Epithelial cell of proximal tubule (primary cell): ENCODE measurements at places on chromosomes 5 and 9. TPM values are rescaled to one million over a fixed set of nuclear protein-coding genes. Genes with fewer than 3 reads are reported as not detected.

DNA sequence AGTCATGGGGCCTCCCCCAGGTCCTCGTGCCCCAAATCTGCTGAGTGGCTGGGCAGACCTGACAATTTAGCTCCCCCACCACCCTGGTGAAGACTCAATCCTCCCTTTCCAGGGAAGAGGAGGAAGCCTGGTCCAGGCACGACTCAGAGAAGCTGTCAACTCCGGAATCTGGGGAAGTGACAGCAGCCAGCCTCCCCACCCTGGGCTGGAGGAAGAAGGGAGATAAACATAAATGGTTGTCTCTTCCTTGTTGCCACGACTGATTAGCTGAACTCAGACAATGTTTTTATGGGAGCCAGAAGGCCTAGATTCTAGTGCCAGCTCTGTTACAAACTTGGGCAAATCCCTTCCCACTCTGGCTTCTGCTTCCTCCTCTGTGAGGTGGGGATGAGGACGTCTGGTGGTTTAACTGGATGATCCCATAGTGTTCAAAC is 15.4 kb downstream of the CCDC69 start:
- DNase-seq: no peak

DNA sequence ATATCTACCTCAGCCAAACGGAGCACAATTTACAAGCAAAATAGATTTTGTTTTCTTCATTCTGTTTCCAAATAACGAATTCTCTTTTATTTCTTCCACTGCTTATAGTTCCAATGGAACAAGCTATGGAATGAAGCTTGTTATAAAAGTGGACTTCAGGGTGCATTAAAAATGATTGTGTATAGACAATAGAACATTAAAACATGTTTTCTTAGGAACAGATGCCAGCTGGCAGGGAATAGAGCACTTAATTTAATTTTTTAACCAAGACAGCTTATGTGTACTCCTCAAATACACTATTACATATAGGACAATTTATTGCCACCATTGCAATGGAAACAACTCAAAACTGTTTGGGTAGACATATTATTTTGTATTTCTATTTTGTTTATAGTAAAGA is 860.1 kb upstream of the TYRP1 start:
- DNase-seq: no peak

DNA sequence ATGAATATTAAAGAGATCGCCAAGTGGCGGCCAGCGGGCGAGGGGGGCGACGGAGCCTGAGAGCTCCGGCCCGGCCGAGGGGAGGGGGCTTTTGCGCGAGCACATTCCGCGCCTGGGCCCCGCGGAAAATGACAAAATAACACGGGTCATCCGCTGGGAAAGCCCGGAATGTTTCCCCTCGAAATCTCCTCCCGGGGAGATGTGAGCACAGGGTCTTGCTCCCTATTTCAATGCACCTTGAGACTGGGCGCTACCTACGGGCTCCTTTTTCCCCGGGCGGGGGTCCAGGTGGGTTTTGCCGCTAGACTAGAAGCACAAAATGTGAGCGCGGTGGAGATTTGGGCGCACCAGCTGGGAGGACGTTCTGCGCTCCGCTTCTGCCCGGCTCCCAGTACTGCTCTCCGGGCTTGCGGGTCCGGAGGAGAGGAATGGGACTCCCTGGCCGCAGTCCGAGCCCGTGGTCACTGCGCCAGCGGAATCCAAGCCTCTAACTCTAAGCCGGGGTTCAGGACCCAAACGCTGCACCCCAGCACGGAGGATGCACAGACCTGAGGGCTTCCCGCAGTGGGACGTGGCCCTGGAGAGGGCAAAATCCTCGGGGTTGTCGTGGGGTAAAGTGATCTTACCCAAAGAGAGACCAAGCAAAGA is 2.8 kb upstream of the PRDM12 start:
- no peak for DNase-seq

GRCh38 chr9:124858330-124859046 is 3.3 kb downstream of the RPL35 start:
- no peak for DNase-seq

DNA sequence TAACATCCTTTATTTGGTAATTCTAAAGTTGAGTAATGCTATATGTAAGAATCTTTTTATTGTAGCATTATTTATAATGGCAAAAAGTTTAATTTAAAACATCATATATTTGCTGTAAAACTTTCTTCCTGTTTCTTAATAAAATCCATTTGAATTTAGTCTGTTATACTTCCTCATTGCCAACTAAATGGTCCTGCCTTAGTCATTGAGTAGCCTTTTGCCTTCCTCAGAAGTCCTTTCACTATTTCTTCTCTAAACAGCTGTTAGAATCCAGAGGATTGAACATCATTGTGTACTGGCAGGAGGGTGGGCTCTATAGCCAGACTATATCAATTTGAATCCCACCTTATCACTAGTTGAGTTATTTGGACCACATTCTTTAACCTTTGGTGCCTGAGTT is 11.0 kb downstream of the SLC44A1 start:
- no peak for DNase-seq

DNA sequence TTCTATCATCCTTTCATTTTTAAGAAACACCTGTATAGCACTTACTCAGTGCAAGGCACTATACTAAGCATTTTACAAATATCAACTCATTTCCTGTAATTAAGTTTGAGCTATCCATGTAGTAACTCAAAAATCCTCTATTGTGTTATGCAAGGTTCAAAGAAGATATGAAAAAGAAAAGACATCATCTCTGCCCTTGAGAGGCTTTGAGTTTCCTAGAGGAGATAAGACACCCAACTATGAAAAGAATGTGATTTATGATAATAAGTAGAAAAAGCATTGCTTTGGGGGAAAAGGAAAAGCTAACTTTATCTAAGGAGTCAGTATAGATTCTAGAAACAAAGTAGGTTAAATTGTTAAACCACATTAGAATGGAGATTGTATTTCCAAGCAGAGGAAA is 14.2 kb upstream of the ZNF608 start:
- no peak for DNase-seq

CENPP gene
- total RNA-seq: 4.4 and 6.9 TPM in 2 replicates

ZFP62 gene
- total RNA-seq: 10.4 and 12.4 TPM in 2 replicates
